ENCODE measurements at places on chromosomes 7 and 10.

DNA sequence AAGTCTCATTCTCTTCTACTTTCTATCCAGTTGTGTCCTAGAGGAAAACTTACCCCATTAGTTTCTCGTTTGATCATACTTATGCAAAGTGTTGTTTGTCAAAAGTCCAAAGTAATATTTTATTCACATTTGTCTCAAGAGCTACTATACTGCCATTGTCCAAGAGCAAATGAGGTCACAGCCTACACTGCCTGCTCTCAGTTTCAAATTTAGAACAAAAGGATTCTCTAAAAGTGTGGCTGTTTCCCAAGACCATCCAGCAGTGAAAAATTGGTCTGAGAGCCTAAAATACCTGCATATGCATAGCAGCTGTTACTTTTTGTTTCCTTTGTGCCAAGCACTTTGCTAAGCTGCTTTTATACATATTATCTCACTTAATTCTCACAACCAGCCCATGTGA is 439.5 kb upstream of the NFE2L3 start:
- no peak for DNase-seq

GRCh38 chr10:72335394-72336258 is 19.1 kb downstream of the DNAJB12 start:
- DNase-seq, result peak; percentile 60

- no peak for DNase-seq
These were observed 89.3 kb downstream of the ZMYND11 start for GRCh38 chr10:224571-224970.

DNA sequence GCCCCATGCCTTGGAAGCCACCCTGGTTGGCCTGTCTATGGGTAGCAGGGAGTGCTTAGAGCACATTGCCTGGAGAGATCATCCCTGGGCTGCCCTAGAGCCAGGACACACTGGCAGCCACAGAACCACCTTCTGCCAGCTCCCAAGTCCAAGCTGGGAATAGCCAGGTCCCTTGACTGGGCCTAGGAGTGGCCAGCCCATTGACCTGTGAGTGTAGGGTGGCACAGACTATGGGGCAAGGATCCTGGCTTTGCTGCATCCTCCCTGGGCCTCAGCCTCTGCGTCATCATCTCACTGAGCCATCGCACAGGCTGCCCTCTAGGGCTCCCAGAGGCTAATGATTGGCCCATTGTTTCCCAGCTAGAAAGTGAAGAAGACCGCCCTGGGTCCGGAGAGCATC is 7.0 kb downstream of the AQP1 start:
- DNase-seq, result no peak

DNA sequence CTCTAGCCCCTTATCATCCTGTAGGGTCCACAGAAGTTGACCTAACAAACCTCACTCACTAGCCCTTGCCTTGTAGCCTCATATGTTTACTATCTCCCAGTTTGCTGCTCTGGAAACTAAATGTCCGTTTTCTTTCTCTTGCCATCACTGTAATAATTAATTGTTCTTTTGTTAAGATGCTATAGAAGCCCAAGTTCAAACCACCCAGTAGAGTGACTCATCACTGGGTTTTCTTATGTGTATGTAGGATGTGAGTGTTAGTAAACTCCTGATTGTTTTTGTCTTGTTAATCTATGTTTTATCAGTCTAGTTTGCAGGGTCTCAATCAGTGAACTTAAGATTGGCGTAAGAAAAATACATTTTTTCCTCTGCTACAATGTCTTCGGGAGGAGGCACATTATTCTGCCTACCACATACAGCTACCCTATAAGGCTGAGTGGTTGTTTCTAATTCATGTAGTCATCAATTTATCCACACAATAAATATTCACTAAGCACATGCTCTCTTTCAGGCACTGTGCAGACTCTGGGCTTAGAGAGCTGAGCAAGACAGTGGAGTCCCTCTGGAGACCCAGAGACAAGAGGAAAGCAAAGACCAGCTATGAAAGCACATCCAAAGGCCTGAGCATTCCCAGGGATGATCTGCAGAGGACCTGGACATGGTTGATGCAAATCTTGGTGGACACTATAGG is 474.1 kb upstream of the AKR1E2 start:
- DNase-seq, result no peak

DNA sequence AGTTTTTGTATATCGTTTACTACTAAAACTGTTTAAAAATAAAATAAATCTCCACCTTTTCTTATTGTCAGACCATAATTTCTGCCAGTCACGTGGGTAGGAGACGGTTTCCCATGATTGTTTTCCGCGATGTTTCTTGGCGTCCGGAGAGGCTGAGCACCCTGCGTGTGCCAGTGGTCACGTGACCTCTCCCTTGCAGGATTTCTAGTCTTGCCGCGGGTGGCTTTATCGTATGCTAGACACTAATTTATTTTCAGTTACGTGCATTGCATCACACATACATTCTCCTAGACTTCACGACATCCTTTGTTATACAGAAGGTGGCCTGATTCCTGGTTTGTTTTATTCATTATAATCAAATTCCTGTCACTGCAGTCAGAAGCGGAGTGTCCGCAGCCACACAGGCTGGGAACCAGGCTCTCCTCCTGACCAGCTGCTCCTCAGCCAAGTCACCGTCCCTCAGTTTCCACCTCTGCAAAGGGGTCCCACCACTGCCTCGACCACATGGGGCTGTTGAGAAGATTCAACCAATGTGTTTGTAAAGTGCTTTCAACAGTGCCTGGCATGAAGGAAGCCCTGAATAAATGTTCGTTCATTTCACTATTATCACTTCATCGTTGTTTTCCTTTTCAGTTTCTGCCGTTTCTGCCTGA is 203.2 kb upstream of the PPP2R2D start:
- DNase-seq, result no peak

DNA sequence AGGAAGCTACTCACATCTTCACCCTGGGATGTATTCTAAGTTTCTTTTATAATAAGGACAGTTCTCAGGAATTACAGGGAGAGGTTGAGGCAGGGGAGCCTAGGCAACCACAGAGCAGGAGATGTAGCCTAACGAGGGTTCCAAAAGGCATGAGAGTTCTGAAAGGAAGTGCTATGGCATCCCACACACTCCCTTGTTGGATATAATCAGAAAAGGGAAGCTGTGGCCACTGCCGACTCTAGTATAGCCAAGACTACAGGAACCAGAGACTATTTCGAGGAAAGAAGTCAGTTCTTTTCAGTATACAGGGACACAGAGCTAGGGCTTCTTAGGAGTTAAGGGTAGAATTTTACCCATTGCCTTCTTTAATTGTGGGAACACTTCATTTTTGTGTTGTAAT is 11.0 kb downstream of the PRR15 start:
- DNase-seq, result no peak

DNA sequence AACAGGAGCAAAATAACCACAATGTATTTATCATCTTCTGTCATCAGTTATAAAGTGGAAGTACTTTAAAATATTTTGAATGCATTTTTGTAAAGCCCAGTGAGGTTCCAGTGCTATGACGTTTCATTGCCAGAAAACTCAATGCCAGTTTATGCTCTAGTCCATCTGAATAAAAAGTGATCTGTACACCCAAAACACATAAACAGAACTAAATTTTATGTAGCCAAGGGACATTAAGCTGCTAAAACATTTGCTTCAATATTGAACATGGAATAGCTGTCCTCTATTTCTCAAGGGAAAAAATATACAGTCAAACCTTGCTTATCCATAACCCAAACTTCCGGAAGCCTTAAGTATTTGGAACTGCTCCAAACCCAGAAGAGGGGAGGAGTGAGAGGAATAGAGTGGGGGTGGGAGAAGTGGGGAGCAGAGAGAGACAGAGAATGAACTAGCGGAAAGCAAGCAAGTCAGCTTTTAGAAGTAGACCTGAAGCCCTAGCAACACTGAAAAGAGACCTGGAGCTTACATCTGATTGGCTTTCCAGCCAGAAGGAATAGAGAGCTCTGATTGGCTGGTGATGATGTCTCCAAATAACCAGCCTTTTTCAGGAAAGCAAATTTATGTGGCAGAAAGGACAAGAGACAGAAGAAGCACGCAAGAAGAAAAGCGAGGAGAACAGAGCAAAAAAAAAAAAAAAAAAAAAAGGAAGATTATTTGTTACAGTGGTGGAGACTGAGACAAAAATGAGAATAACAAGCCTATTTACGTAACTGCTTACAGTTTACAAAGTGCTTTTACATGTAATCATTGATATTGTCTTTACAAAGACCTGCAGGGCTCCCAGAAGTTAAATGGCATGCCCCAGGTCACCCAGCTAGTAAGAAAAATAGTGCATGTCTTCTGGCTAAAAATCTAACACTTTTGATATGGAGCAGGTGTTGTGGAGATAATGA is 196.0 kb downstream of the RNLS start:
- DNase-seq, result no peak

- DNase-seq, result peak; percentile 83
These were observed 5.6 kb upstream of the MEST start for GRCh38 chr7:130486114-130486953.

DNA sequence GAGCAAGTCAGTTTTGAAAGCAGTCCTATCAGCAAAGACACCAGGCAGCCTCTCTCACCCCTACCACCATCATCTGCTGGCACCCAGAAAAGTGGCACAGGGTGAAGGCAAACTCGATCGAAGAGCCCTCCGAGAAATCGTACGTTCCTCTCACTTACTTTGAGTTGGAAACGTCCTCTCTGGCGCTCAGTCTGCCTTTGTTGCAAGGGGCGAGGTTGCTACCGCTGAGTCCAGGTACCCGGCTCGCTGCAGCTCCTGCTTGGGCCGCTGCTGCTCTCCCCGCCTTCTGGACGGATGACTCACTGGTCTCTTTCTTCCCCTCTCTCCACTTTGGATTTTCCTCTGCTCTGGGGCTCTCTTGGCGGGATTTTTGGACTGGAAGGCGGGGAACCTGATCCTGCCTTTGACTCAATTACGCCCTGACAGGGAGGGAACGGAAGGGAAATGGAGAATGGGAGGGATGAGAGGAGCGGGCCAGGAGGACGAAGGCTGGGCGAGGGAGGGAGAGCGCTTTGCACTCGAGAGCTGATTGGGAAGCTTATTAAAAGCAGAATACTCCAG is at the start of gene PTN:
Gene PTN (minus strand): TSS at position 453 of the 561 bp plus-strand sequence. CDS start 88,760 bp downstream, outside the sequence.
- DNase-seq, result no peak

DNA sequence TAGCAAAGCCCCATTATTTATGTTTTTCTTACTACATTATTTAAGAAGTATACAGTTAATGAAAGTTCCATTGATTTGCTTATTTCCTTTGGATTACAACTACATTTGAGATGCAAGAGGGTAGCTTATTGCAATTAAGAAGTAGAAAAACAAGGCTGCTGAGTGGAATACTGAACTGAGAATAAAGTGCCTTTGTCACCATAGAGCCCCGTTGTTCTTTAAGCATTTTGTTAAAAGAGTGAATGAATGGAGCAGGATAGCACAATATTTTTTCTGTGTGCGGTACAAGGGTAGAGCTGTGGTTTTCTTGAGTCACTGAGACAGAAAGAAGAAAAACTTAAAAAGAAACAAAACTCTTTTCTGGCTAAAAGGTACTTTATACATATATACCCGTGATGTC is 45.6 kb downstream of the ZNF277 start:
- no peak for DNase-seq

- DNase-seq, result no peak
These were observed 129.5 kb downstream of the TMEM26 start for GRCh38 chr10:61323726-61324125.

DNA sequence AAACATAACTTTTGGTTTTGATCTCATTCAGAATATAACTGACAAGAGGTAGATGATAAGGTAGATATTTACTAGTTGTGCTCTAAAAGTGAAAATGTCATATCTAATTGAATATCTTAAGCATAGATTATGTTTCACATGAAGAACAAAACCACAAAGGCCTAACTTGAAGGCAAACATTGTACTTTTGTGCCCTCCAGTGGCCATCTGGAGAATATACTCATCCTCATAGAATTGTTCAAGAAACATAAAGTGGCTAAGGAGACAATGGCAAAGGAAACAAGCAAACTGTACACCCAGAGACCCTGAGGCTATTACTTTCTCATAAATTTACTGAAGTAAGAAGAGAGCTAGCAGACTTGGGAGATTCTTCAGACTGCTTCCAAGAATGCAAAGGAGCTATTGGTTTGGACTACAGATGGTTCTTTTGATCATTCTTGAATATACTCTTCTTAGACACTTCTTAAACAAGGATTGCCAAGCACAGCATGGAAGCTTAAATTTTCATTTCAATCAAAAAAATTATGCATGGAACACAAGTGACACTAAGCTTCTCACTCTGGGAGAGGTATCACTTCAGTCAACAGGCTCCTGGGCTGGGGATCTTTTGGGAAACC is 98.2 kb upstream of the DKK1 start:
- DNase-seq, result no peak

- no peak for DNase-seq
These were observed 76.2 kb upstream of the NMT2 start for GRCh38 chr10:15244635-15245197.

DNA sequence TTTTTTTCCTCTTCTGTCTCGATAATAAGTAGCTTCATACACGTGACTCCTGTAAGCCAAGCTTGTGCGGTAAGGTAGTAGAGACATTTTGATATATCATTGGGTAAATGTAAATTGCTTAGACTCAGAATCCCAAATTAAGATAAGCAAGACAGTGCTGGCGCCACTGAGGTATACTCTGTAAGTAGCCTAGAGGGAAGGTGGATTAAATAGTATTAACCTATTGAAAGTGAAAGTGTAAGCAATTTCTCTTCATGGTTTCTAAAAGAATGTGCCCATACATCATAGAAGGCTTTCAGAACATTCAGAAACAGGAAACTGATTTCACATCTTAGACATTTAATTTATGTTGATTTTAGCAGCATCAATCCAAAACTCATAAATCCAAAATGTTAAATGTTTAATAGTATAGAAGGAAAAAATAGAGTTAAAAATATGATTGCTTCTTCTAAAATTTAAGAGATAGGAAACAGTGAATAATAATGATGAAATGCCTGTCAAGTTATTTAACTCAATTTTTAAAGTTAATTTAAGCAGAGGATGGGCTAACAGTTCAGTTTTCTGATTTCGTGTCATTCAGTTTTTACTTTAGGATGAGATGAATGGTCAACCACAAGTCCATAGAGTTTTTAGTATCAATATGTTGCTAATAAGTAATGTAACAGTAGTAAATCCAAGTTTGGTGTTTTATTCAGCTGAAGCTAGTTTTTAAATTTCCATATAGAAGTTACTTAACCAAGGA is 36.8 kb downstream of the LRRC72 start:
- no peak for DNase-seq

GRCh38 chr7:106045586-106045985 is 66.5 kb downstream of the SYPL1 start:
- DNase-seq, result no peak

- DNase-seq, result no peak
These were observed 50.6 kb downstream of the KIAA1217 start for GRCh38 chr10:24259365-24260130.

Data from left colon (tissue), 2 donors.